ENCODE measurements at places on chromosomes 6 and 20.

DNA sequence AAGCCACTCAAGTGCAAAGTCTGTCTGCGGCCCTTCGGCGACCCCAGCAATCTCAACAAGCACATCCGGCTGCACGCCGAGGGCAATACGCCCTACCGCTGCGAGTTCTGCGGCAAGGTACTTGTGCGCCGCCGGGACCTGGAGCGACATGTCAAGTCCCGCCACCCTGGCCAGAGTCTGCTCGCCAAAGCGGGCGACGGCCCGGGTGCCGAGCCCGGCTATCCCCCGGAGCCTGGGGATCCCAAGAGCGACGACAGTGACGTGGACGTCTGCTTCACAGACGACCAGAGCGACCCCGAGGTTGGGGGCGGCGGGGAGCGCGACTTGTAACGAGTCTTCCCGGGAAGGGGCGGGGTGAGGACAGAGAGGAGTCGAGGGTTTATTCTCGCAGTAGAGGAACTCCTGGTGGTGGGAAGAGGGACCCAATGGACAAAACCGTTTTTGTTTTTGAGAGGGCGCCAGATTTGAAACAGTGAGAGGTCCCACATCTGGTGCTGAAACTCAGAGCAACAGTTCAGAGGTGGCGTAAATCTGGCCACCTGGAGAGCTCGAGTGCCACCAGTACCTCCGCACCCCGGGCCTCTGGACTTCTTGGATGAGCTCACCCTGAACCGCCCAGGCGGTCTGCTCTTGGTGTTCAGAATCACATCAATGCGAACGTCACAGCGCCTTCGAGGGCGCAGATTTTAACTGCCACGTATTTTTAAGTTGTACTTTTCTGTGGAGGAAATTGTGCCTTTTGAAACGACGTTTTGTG, 8.0 kb downstream of the PRDM13 start:
- no peak for DNase-seq

DNA sequence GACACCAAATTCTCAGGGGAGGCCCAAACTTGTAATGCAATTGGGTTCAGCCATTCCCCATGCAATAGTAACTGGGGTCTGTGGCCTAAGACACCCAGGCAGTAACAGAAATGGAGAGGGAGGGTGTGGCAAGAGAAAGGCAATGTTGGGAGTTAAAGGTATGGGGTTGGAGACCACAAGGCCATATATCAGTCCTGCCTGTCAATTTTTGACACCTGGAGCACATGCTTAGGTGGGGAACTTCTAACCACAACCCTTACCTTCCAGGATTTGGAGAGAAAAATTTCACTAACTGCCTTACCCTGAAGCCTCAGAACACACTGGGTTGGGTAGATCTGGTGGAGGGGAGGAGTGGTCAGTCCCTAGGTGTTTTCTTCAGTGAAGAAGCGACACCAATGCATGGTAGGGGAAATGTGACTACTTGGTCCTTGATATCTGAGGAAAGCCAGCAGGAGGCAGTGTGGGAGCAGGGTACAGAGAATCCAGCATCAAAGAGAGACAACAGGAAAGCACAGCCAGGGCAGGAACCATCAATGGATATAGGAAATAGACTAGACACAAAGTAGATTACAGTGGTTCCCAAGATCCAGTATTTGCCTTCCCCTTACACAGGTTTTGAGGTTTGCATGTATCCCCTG, 6.8 kb upstream of the USP49 start:
- DNase-seq = peak; percentile 61

DNA sequence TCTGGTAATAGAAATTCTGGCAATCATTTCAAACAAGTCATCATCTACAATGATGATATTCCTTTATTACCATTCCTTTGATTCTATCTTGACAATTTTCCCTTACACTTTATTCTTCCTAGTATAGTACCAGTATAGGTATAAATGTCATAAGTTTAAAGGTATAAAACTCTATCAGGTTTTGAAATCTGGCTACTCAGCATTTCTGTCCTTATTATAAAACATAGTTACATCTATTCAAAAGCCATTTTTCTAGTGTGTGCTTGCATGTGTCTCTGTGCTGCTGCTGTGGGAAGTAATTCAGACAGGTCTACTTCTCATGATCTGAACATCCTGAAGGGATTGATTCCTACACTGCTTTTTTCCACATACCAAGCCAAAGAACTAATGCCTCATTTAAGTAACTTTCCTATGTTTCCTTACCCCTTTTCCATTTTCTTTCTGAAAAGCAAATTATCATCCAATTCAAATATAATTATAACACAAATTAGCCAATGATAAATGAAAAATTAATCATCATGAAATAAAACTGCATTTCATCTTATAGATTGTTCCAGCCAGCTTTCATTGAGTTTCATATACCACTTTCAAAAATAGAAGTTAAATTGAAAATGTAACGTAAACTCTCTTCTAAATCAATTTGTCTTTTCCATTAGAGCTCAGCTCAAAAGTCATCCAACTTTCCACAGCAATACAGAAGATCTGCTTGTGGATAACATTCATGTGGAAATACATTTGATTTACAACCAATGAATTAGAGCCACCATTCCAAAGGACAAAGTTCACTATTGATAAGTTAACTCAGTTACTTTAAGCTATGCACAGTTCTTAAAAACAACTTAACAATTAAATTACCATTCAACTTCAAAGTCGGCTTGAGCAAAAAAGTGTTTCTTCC, 35.9 kb downstream of the COL12A1 start:
- no peak for DNase-seq

DNA sequence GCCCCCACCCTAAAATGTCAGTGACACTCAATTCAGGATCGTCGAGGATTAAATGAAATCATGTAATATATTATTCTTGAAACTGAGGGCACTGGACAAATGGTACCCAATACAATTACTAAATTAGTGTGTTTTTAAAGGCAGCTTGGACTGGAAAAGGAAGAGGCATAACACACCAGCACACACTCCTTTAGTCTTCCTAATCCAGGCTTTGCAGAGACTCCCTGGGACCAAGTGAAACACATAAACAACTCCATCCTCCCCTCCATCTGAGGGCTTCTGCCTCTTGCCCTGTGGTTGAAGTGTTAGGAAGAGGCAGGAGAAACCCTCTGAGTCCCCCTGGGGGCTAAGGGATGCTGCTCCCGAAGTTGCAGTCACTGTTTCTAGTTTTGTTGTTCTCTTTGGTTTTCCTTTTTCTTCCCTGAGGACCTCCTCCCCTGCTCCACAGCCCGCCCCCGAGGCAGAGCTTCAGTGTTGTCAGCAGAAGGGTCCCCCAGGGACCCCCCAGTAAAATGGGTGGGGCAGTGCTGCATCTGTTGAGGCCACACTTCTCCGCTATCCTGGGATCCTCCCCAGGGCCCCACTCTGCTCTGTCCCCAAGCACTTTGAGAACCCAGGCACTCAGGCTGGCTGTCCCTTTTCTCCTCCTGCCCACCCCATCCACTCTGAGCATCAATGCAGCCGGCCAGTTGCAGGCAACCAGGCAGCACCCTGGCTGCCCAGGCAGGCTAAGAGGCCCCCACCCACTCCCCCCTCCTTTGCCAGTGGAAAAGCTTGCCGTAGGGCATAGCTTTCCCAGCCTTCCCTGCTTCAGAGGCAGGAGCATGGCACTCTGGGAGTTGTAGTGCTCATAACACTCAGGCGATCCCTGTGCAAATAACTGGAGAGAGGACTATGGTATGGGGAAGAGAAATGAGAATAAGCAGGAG, 5.9 kb downstream of the TMEM63B start:
- peak; percentile 42 for DNase-seq

DNA sequence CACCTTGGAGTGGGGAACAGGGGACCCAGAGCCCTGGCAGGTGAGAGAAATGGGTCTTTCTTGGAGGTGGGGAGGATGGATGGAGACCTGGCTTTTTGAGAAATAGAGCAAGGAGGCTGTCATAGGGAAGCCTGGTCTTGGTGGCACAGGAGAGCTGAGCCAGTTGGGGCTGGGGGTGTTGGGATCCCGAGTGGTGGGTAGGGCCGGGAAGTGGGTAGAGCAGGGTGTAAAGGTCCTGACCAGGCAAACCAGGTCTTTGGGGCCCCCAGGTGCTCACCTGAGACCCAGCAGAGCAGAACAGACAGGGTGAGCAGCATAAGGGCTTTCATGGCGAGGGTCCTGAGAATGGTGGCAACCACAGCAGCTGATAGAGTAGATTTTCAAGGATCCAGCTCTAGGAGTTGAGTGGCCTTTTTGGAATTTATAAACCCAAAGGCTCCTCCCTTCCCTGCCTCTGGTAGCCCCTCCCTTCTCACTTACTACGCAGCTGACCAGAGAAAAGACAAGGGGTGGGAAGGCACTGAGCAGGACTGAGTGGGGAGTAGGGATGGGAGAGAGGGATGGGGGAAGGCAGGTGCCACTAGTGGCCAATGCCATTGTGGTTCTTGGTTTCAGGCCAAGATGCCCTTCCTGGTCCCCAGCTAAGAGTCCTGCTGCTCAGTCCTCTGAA, at the start of gene LY6G6C:
LY6G6C (minus strand) TSS at position 396 of the 670 bp plus-strand sequence; CDS start at position 329, 67 bp downstream.
- no peak for DNase-seq

DNA sequence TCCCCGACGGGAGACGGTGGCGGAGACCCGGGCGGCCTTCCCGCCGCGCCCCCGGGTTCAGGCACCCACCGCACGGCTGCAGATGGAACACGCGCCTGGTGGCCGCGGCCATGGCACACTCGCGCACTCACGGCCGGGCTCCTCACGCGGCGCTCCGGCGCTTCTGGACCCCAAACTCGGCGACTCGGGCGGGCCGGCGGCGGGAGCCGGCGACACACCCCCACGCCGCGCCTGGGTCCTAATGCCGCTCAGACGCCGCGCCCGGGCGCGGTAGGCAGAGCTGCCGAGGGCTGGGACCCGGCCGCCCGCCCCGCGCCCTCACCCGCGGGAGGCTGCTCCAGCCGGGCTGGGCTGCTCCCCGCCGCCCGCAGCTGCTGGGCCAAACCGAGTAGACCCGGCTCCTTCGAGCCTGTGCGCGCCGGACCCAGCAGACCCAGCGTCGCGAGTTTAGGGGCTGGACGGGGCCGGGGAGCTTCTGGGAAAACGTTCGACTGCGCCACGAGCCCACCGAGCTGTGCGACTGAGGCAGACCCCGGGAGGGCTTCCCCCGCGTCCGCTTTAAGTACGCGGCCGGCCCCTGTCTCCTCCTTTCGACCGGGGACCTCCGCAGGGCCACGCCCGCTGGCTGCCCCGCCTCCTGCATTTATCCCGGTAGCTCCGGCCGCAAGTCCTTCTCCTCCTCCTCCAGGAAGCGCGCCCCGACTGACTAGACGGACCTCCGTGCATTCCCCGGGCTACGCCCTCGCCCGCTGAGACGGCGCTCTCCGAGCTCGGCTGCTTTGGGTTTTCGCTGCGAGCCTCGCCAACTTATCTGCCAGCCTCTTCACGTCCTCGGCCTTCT, at the start of gene SLC4A11:
SLC4A11 (minus strand) TSS at position 165 of the 841 bp plus-strand sequence; CDS start at position 112, 53 bp downstream.
- DNase-seq = peak; percentile 68

DNA sequence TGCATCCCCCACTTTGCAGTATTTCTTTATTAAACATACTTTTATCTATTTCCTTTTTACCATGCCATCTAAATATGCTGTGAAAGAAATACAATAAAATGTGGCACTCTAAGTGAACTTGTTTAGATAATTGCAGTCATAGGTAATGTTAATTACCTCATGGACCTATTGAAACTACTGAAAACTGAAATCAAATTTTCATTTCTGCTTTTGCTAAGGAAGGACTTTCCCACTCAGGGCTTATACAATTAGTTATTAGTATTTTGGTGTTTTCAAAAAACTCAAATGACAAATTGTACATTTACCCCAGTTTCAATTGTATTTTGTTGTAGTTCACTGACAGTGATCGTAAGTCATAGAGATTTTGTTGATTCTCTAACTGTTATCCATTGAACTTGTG, 88.4 kb downstream of the ID4 start:
- no peak for DNase-seq
